ENCODE measurements at places on chromosomes 5 and 9.
A peak's percentile ranks its signal among the peaks of the same experiment; 100 is the strongest.

GRCh38 chr5:102307232-102307631 is 11.1 kb upstream of the SLCO4C1 start:
- DNase-seq, result no peak

DNA sequence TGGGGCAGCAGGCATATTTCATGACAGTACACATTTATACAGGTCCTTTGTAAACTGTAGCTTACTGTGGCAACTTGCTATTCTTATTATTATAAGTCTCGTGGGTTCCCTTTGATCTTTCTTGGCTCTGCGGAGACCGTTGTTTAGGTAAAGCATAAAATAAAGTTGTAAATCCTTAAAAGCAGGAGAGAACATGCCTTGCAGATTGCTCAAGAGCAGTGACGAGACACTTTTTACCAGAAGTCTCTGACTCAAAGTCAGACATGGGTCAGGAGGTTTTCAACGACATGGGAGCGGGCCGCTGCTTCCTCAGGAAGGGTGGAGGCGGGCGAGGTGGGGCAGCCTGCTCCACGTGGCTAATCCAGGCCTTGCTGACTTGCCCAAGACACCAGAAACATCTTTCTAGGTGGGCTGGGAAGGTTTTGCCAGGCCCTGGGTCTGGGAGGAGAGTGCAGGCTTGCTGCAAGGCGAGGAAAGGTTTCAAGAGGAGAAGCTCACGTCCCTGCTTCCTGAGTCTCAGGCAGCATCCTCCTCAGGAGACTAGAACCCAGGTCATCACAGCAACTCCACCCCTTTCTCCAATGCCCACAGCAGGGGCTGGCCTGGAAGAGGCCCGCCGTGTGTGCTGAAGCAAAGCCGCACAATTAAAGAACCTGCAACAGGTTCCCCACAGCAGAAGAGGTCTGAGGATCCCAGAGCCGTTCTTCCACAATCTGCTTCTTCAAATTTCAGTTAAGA is 6.5 kb downstream of the TBC1D2 start:
- peak; percentile 43 for DNase-seq

- DNase-seq, result no peak
Observed at GRCh38 chr5:168578538-168579487, at the start of gene PANK3. TSS of gene PANK3 (minus strand) at chr5:168579368. CDS start at chr5:168579283, 85 bp downstream.

GRCh38 chr9:108377382-108377781 is 478.4 kb downstream of the ACTL7B start:
- DNase-seq, result no peak

- no peak for DNase-seq
Observed at GRCh38 chr9:74697535-74697934, 190.2 kb downstream of the TRPM6 start.

- no peak for DNase-seq
Observed at GRCh38 chr9:124758061-124758460, 13.1 kb downstream of the NR6A1 start.

- DNase-seq, result no peak
Observed at GRCh38 chr9:115507148-115507547, 389.2 kb upstream of the TNC start.

GRCh38 chr5:170584003-170584402 is 80.2 kb downstream of the KCNIP1 start:
- no peak for DNase-seq

- no peak for DNase-seq
Observed at GRCh38 chr5:110514030-110514429, 212.4 kb downstream of the TMEM232 start.

DNA sequence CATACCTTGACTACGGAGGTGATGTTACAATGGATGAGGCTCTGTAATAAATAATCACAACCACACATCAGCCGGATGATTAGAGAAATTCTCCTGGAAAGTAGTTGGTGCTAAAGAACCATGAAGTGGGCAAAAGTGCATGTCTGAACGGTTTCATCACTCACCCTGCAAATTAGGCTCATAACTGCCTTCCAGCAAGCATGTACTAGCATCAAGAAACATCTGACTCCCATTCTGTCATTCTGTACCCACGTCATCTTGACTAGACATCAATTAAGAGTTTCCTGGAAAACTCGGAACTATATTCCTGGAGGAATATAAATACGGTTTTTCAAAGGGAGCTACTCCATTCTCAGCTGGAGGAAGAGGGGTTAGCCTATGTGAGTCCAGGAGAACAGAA is 52.2 kb downstream of the HSD17B3 start:
- DNase-seq, result no peak

DNA sequence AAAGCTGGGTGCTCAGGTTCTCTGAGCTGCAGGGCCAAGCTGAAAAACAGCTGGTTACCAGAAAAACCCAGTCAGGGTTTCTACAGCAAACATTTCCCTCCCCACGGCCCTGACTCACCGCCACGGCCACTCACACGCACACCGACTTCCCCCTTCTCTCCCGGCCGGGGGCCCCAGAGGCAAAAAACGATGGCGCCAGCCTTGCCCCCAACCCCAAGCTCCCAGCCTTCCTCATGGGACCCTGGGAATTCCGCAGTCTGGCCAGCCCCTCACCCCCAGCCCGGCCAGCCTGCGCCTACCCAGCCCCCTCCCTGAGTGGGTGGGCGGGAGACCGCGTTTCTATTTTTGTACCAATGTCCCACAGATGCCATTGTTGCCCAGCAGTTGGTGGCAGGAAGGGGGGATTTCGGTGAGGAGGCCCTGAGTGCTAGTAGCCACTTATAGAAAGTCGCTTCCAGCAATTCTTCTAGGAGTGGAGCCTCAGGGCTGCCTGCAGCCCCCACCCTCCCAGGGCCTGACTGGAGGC is 18.4 kb downstream of the ENG start:
- peak; percentile 42 for DNase-seq

GRCh38 chr5:56140073-56140472 is 93.1 kb downstream of the ANKRD55 start:
- DNase-seq, result no peak

DNA sequence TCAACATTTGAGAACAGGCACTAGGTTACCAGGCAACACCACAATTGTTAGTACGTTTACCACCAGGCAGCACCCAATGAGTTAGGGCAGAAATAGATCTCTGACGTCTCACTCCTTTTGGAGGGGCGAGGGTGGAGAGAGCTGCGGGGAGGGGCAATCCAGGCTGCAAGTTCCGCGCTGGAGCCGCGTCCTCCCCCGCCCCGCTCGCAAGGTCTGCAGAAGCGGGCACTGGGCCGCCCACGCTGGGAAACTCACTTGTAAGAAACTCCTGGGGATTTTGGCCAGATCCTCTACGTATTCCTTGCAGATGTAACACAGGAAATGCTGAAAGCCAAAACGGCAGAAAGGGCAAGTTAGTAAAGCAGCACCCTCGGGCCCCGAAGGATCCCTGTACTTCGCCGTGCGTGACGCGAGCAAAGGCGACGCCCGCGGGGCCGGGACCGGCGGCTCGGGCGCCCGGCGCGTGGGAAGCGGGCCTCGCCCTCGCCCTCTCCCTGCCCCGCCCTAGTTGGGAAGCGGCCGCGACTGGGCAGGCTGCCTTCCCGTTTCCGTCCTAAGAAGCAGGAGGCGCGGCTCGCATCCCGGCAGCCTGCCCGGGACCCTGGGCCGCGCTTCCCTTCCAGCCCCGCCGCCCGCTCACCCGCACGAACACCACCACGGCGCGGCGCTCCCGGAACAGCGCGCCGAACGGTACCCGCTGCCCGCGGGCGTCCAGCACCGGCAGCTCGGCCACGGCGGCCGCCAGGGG is 493 bp downstream of the PRXL2C start:
- DNase-seq, result peak; percentile 55

GRCh38 chr9:77772646-77773045 is 124.5 kb upstream of the GNA14 start:
- no peak for DNase-seq

DNA sequence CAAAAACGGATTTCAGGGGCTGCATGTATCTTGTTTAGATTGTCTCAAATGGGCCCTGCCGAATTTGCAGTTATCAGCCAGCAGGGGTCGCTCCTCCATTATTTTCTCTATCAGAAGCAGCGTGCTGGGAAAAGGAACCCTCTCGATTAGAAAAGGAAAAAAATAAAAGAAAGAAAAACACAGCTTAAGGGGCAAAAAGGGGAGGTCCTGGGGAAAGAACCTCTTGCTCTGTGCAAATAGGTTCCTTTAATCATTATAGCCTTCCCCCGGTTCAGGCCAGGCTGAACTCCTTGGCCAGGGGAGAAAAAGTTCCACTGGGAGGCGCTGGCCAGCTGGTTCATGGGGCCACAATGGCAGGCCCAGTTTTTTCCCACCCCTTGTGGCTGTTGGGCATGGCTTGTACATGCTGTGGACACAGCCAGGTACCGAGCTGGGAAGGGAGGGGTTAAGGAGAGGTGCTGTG is 25.0 kb upstream of the CAPSL start:
- no peak for DNase-seq

- DNase-seq, result no peak
Observed at GRCh38 chr9:127960410-127961154, 20.2 kb downstream of the EEIG1 start.

- DNase-seq, result no peak
Observed at GRCh38 chr9:6911901-6912638, 154.3 kb downstream of the KDM4C start.

- DNase-seq, result no peak
Observed at GRCh38 chr5:157187046-157187754, 6.6 kb downstream of the ITK start.

- DNase-seq, result no peak
Observed at GRCh38 chr5:154267516-154267915, 77.0 kb downstream of the GALNT10 start.

GRCh38 chr9:85960688-85961093 is 19.7 kb downstream of the NAA35 start:
- no peak for DNase-seq

DNA sequence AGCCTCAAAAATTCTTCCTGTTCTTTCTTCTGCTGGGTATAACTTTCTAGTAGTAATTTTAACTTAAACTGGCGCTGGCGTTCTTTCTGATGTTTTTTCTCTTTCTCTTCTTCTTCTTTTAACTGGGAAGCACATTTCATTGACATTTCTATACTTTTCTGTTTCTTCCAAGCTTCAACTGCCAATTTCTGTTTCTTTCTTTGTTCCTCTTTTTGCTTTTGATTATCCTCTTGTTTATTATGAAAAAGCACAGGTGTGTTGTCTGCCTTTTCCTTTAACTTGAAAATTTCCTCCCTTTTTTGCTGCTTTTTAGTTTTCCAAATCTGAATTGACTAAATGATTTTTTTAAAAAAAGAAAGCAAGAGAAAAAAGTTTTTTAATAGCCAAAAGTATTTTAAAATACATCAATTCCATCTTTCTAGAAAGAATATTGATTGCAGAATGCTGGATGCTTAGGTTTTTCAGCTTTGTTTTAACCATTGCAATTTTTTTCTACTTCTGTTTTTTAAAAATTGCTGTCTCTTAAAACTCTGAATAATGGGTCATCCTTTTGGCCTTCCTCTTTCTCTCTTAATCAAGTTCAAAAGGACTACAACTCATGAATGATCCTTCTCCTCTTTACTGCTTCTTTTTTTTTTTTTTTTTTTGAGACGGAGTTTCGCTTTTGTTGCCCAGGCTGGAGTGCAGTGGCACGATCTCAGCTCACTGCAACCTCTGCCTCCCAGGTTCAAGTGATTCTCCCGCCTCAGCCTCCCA is 8.8 kb upstream of the PGGT1B start:
- DNase-seq, result no peak

GRCh38 chr9:69214939-69215338 is 40.9 kb downstream of the TJP2 start:
- DNase-seq, result no peak

DNA sequence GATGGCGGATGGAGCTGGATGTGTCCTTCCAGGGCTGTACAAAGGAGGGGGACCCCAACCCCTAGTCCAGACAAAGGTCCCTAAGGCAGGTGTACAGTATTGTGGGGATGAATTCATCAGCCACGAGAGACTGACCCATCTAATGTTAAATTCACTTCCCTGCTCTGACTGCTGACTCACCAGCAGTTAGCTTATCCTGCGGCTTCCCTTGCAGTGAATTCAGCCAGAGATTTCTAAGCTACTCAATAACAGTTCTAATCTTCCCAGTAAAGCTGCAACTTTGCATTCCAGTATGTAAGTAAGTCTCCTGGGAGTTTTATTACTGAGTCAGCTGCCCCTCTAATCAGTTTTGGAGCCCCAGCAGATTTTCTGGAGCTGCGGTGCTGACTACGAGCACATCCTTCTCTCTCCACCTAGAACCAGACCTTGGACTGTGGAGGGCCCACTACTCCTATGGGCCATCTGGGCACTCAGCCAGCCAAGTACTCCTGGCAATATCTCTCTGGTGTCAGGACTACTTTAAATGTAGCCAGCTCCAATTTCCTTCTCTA is 16.1 kb downstream of the B4GALT1 start:
- no peak for DNase-seq

- no peak for DNase-seq
Observed at GRCh38 chr9:13424204-13424603, 144.7 kb upstream of the MPDZ start.

GRCh38 chr5:32684260-32684659 is 26.9 kb upstream of the NPR3 start:
- DNase-seq, result no peak

GRCh38 chr5:135010502-135011354 is 23.3 kb downstream of the PITX1 start:
- DNase-seq, result no peak

- DNase-seq, result no peak
Observed at GRCh38 chr5:97022898-97023297, 87.0 kb downstream of the LNPEP start.

DNA sequence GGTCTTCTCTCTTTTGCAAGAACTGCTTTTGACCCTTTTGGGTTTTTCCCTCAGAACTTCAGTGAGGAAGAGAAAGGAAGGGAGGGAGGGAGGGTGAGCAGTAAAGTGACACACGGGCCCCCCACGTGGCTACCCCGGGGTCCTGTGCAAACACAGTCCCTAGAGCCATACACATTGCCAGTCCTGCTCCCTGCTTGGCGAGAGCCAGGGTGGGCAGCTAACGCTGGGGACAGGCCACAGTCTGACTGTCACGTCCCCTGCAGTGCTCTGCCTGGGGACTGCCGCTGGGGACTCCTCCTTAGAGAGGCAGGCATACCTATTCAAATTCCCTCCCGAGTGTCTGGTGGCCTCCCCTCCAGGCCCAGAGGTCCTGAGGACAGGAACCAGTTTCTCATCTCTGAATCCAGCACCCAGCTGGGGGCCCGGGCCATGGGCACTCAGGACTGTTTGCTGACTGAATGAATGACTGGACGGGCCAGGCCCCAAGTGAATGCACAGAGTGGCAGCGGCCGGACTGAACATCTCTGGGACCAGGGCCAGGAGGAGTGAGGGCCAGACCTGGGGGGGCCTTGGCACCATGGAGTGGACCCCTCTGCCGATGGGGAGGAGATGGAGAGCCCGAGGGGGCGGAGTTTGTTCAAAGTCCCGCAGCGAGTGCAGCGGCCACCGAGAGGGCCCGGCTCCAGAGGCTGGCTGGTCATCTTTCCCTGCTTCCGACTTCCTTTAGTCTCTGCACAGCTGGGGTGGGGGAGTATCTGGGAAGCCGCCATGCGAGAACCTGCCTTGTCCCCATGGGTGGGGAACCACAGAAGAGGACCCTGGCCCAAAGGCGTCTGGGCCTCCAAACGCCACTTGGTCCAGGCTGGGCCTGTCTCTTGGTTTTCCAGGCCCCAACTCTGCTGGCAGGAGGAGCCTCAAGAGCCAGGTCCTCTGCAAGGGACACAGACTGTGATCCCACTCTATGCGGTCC is 5.8 kb downstream of the CCDC187 start:
- no peak for DNase-seq

- peak; percentile 33 for DNase-seq
Observed at GRCh38 chr9:4299005-4299795, 668 bp downstream of the GLIS3 start.

All from activated CD4-positive, alpha-beta T cell treated with anti-CD3 and anti-CD28 coated beads, Interleukin-2, amount 50 U/mL, for 48 hours (primary cell).